Left kidney (tissue), 8 donors: ENCODE measurements at places on chromosomes 7 and 10. TPM values are rescaled to one million over a fixed set of nuclear protein-coding genes. Genes with fewer than 3 reads are reported as not detected.

The ENKUR gene
- 4.1 TPM for polyA plus RNA-seq

The WEE2 gene
- polyA plus RNA-seq = 0.58 TPM

The KDM7A gene
- 17.5 TPM for polyA plus RNA-seq

The SHH gene
- 2.1 TPM for polyA plus RNA-seq

The GIMAP5 gene
- 5.6 TPM for polyA plus RNA-seq

The ITIH5 gene
- 31.2 TPM for polyA plus RNA-seq

The CCDC136 gene
- polyA plus RNA-seq = 26.3 TPM

The CPN1 gene
- polyA plus RNA-seq = 3.0 TPM

The FAM171A1 gene
- polyA plus RNA-seq = 93.2 TPM

The OR2A42 gene
- 1.8 TPM for polyA plus RNA-seq

The CPA2 gene
- 0.60 TPM for polyA plus RNA-seq
